ENCODE measurements at places on chromosomes 16 and 17.

DNA sequence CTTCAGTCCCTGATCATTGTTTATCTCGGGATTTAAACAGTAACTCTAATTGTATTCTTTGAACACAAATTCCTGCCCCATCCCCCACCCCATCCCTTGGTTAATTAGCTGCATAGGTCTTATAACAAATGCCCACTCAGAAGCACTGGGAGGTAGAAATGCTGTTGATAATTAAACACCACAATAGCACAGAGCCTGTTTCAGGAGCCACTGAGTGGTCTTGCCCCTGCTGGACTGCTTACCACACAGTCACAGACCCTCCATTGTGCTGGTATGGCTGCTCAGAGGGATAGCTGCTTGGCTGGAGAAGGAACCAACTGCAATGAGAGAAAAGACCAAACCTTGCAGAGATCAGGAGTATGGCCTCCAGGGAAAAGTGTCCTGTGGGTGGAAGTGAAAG lies 214.1 kb downstream of the ANKFN1 start:
- no peak for DNase-seq

DNA sequence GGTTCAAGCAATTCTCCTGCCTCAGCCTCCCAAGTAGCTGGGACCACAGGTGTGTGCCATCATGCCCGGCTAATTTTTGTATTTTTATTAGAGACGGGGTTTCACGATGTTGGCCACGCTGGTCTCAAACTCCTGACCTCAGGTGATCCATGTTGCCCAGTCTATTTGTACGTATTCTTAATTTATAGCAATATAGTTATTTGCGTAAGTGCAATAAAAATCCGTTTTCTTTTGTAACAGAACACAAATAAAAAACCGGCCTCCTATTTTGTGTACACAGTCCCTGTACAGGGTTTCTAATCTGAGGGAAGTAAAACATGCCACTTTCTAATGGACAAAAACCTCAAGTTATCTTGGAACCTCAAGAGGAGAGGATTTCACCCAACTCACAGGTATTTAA lies 7.7 kb downstream of the RNPS1 start:
- DNase-seq, result no peak

GRCh38 chr16:678858-679813 lies 1.1 kb upstream of the STUB1 start:
- no peak for DNase-seq

DNA sequence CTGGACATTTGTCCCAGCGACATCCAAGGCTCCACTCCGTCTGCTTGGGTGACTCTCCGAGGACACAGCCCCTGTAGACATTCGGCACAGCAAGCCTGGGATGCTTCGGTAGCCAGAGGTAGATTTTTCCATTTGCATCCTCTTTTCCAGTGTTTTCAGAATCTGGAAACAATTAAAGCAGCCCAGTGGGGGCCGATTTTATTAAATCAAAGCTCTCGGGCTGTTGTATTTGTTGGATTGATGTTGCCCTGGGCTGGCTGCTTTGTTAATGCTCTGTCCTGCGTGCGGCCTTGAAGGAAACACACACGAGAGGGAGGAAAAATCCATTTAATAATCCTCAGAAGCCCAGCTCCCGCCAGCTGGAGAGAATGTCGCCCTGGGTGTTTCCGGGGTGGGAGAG lies 158.1 kb upstream of the CIBAR2 start:
- no peak for DNase-seq

DNA sequence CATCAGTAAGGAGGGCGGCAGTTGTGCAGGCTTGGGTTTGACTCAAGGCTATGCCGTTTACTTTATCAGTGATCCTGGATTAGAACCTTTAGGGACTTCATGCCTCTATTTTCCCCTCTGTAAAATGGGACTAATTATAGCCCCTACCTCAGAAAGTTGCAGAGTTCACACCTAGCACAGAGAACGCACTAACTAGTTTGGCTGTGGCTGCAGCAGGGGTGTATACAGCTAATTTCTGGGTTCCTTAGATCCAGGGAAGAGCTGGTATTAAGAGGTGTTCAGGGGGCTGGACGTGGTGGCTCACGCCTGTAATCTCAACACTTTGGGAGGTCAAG lies 267.3 kb downstream of the CPPED1 start:
- DNase-seq, result no peak

DNA sequence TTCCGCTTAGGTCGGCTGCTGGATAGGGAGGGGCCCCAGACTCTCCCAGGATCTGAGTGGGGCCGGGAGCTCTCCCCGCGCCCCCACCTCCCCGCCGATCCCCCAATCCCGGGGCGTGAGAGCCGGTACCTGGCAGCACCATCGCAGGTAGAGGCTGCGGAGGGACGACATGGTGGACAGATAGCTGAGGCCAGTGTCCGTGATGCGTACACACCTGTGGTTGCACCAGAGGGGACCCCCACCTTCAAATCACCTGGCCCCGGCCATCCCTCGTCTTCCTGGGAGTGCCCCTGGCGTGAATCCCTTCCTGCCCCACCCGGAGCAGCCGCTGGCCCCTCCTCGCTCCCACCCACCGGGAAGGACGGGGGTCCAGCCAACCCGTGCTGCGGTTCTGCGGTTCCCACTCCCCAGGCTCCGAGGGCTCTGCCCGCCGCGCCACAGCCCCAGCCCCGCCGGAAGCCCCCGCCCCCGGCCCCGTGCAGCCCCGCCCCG lies 4.7 kb upstream of the WDR24 start:
- DNase-seq, result no peak

All from stimulated activated CD8-positive, alpha-beta memory T cell treated with anti-CD3 and anti-CD28 coated beads, Interleukin-15, amount 100 ng/mL, for 24 hours (primary cell).